Renal cortex interstitium (tissue), 15 donors: ENCODE measurements at places on chromosomes 16 and 17. TPM values are rescaled to one million over a fixed set of nuclear protein-coding genes. Genes with fewer than 3 reads are reported as not detected.

The KCNJ12 gene
- polyA plus RNA-seq = 4.3 TPM

GRCh38 chr16:9885467-9885866, 296.8 kb downstream of the GRIN2A start:
- no peak for DNase-seq

The ADAM11 gene
- polyA plus RNA-seq = 2.9 TPM

GRCh38 chr17:33007186-33007585, 15.5 kb downstream of the SPACA3 start:
- no peak for DNase-seq

DNA sequence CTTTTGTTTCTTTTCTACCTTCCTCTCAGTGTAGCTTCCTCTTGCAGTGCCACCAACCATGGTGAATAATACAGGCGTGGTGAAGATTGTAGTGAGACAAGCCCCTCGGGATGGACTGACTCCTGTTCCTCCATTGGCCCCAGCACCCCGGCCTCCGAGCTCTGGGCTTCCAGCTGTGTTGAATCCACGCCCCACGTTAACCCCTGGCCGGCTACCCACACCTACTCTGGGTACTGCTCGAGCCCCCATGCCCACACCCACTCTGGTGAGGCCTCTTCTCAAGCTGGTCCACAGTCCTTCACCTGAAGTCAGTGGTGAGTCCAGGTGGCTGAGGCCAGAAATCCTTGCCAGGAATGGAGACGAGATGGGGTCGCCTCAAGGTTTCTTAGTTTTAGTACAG, 23.9 kb downstream of the SRCAP start:
- DNase-seq = no peak

The TBX2 gene
- 112 TPM for polyA plus RNA-seq

DNA sequence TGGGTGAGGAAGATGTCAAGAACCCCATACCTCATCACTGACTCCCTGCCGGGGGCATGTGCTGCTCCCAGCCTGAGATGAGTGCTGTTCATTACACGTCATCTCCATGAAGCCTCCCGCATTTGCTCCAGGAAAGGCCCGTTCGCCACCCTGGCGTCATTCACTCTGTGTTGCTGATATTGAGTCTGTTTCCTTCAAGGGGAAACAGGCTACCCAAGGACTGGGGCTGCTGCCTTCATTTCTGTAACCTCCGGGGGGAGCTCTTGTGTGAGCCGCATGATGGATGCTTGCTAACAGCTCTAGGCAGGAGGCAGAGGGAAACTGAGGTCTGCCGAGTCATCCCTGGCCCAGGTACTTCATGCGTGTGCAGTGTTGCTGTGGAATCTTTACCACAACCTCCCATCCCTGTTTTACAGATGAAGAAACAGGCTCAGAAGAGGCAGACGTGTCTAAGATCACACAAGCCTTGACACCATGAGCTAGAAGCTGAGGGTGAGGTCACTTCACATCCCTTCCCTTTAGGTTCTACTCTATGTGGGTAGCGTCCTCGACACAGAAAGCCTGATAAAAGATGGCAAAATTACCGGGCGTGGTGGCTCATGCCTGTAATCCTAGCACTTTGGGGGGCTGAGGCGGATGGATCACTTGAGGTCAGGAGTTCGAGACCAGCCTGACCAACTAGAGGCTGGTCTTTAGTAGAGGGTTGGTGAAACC, 3.5 kb upstream of the ARMC5 start:
- DNase-seq = no peak

GRCh38 chr17:19705201-19705600, 11.2 kb downstream of the SLC47A2 start:
- no peak for DNase-seq

- no peak for DNase-seq
Measured at GRCh38 chr17:79439493-79439892, 171.4 kb downstream of the RBFOX3 start.
